ENCODE measurements at places on chromosomes 12 and 14.

- DNase-seq: no peak
Measured at GRCh38 chr12:31498424-31498823, 92.5 kb downstream of the DENND5B start.

GRCh38 chr12:78968226-78968625 lies 103.7 kb downstream of the SYT1 start:
- DNase-seq: no peak

DNA sequence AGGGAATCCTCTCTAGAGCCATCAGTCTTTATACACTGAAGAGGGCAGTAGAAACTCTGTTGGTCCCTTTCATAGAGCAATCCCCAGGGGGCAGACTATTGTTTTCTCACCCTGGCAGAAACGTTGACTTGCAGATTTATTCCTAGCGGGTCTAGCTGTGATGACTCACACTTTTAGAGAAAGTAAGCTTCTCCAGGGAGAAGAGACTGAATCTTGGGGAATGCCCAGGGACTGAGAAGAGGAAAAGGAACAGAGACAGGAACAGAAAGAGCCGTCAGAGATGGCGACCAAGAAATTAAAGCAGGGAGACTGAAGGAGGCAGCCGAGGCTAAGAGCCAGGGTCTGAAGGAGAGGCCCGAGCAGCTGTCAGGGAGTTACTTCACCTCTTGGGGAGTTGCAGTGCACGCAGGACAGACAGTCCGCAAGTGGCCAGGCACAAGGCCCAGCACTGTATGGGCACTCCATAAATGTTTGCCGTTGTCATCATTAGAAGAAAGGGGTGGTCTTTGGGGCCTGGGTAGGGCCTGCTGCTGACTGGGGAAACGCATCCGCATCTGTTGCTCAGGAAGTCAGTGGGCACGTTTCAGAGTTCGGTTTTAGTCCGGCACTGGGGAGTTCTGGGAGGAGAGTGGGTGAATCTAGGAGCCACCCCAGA lies 13.0 kb downstream of the PLEKHG6 start:
- DNase-seq: no peak

DNA sequence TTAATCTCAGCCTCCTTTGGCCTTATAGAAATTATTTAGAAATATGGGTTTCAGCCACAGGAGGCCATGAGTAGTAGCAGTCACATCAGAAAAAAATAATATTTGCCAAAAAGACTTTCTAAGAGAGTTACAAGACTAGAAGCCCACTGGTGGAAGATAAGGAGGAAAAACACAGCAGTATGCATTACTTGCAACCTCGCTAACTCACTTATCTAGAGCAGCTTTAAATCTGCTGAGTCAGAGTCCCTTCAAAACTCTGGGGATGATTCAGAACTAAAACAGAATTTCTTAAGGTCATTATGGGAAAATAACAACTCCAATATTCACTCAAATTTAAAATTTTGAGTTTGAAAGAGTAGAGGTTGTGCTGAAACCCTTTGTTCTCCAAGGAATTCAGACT lies 6.2 kb downstream of the OR4K17 start:
- no peak for DNase-seq

DNA sequence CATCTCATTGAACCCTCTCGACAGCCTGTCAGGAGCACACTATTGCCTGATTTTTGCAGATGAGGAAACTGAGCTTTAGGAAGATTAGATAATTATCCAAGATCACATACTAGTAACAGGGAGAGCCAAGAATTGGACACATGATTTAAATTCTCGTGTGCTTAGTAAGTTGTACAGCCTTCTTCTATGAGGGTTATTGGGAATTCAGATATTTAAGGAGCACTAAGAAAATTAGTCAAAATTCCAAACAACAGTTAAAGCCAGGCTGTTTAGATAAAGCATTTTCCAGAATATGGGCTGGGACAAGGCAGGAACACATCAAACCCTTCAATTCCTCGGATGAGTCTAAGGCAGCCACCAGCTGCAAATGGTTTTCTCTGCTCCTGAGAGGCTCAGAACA lies 148.8 kb downstream of the TMEM30B start:
- DNase-seq: no peak

DNA sequence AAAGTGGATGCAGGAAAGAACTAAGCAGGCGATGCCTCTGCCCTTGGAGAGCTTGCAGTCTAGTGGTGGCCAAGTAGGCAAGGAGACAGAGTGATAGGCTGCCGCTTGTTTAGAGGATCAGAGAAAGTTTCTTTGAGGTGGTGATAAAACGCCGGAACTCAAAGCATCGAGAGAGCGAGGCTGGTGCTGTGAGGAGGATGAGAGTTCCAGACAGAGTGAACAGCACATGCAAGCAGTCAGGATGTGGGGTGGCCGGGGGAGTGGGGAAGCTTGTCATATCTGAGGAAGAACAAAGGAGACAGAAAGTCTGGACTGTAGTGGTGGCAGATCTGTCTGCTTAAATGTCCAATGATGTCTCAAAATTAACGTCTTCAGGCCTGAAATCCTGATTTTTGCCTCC lies 319.7 kb downstream of the SNAPC1 start:
- peak; percentile 80 for DNase-seq

GRCh38 chr12:69070319-69071090 lies 137.5 kb upstream of the CPM start:
- DNase-seq: peak; percentile 40

- DNase-seq: peak; percentile 32
Measured at GRCh38 chr12:106910202-106910601, 45.5 kb upstream of the TMEM263 start.
